ENCODE measurements at places on chromosomes 1 and 21.

DNA sequence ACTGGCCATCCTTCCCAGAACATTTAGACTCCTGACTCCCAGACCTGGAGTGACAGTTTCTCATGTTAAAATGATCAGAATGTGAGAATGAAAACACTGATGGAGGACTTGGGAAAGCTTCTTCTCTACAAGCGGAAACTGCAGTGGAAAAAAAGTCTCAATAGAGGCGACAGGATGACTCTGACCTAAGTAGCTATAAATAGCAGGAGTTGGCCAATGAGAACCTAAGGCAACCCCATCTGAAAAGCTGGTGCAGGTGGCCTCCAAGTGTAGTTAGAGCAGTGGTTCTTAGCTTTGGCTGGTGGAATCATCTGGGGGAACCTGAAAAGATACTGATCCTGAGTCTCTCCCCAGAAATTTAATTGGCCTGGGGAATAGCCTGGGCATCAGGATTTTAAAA, 44.2 kb upstream of the EXOSC10 start:
- no peak for DNase-seq

- no peak for DNase-seq
Measured at GRCh38 chr1:219126377-219126776, 47.3 kb upstream of the LYPLAL1 start.

DNA sequence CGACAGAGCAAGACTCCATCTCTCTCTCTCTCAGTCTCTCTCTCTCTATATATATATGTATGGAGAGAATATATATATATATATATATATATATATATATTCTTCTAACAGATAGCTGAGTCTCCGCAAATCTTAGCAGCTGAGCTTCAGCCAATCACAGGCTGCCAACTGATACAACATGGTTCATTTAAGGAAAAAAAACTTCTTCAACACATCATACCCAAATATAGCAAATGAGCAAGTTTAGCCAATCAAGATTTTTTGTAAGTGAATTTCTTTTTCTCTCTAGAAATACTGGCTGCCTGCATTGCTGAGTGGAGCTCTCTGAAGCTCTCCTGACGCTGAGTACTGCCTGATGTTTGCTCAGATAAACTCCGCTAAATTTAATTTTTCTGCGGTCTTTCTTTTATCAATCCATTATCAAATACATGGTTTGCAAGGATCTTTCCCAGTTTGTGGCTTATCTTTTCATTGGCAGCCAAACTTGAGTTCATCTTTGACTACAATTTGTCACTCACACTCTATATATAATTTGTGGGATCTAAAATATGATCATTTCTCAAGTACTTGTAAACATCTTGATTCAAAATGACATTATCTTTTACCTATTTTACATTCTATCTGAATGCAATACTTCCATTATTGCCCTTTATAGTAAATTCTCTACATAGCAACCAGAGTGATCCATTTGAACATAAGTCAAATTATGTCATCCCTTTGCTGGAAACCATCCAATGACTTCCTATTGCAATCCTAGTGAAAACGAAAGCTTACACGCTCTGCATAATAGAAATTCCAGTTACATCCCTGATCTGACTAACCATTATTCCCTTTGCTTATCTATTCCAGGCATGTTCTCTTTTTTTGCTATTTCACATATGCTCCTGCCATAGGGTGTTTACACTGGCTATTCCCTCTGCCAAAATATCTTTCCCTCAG, 2131.7 kb downstream of the MRPL39 start:
- DNase-seq = no peak

GRCh38 chr1:154348429-154349076, 23.2 kb downstream of the ATP8B2 start:
- DNase-seq = no peak

GRCh38 chr1:91753878-91754277, 132.1 kb downstream of the TGFBR3 start:
- no peak for DNase-seq

DNA sequence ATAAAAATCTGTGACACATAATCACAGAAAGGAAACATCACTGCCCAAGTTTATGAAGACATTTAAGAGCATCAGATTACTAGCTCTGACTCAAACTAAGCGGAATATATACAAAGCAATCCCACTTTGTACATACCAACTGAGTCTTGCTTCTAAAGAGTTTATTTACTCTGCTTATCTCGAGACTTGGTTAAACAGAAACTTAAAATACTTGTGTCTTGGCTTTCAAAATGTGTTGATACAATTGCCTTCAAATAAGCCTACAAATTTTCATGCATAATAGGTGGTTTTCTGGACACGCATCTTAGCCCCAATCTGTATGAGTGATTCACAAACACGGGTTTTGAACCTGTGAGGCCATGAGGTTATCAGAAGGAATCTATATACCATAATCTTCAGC, 21.0 kb downstream of the CD160 start:
- no peak for DNase-seq

- DNase-seq = no peak
Measured at GRCh38 chr21:38660333-38661196, 145.2 kb upstream of the ETS2 start.

- no peak for DNase-seq
Measured at GRCh38 chr1:205948039-205948438, 4.8 kb upstream of the SLC26A9 start.
